ENCODE measurements at places on chromosomes 4 and X.

- DNase-seq = no peak
Measured at GRCh38 chr4:16757080-16757521, 141.3 kb downstream of the LDB2 start.

GRCh38 chr4:99652596-99653436 lies 4.8 kb downstream of the C4orf54 start:
- no peak for DNase-seq

- DNase-seq = no peak
Measured at GRCh38 chrX:131988236-131988635, 34.9 kb upstream of the STK26 start.

DNA sequence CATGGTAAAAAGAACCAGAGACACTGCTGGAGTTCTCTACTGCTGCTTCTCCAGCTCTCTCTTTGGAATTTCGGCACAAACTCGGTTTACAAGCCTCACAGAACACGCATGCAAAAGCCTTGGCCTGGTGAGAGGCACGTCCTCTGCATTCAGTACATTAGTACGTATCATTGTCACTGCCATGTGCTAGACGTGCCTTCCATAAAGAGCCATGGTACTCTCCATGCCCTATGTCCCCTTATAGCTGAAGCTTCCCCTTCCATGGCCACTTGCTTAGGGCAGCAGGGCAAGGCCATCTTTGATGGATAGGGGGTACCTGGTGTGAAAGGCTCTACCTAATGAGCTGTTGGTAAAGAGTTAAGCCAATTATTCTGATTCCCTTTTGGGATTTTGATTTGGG lies 35.0 kb downstream of the DIPK2B start:
- no peak for DNase-seq

DNA sequence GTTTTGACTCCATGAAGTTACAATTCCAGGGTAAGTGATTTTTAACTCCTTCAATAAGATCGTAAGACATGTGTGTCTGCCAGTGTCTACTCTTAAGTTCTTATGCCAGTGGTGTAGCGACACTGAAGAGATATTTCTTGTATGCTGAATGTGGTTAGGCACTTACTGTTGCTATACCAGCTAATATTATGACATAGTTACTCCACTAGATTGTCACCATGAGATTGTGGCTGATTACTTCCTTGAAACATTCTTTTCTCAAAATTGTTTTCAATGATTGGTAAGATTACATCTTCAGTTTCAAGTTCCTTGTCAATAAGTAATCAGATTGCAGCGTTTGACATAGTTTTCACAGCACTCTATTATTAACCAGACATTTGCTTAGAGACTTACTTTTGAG lies 60.6 kb upstream of the PAGE5 start:
- DNase-seq = no peak

DNA sequence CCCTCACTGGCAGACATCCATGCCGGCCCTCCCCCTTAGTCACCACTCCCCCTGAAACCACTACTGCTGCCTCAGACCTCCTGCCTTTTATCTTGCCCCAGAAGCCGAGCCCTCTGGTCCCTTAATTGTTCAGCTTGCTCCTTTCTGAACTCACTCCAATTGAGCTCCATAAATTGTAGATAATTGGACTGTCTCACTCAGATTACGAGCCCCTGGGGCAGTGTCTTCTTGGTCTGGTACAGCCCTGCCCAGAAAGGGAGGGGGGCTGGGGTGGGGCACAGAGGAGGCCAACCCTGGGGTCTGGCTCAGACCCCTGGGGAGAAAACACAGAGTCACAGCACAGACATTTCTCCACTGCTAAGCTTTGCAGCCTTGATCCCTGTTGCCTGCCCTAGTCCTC lies 39.4 kb downstream of the NALF2 start:
- no peak for DNase-seq

- no peak for DNase-seq
Measured at GRCh38 chr4:33422656-33423055, 2702.5 kb downstream of the PCDH7 start.

GRCh38 chr4:2803624-2804448 lies 11.0 kb downstream of the SH3BP2 start:
- DNase-seq = peak; percentile 59

GRCh38 chr4:866761-867390 lies 40.9 kb upstream of the CPLX1 start:
- DNase-seq = no peak

GRCh38 chrX:71994601-71995000 lies 84.0 kb downstream of the NHSL2 start:
- no peak for DNase-seq

GRCh38 chrX:42129022-42129940 lies 205.9 kb upstream of the CASK start:
- DNase-seq = no peak

DNA sequence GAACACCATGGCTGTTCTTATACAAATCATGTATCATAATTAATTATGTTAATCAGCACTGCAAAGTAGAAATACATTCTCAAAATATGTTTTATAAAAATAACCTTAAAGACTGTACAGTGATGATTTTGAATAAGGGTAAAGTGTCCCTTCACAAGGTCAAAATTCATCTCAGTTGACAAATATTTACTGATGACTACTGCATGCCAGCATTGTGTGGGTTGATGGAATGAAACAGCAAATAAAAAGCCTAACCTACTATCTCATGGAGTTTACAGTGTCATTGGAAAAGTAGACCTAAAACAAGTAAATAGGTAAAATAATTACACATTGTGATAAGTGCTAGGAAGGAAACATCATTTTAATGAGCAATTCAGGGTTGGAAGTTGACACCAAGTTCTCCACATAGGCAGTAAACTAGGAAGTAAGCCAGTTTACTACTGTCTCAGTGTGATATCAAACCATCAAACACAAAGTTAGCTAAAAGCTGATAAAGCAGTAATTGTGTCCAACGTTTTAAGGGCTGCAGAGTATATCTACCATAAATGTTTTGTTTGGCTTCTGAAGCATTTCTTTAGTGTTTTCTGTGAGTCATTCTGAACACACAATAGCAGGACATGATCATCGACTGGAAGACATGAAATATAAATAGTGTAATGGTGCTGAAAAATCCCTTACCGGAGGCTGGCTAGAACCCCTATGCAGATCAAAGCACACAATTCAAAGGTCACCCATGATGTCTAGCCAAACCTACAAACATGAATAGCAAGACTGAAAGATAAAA lies 221.8 kb downstream of the DACH2 start:
- no peak for DNase-seq

DNA sequence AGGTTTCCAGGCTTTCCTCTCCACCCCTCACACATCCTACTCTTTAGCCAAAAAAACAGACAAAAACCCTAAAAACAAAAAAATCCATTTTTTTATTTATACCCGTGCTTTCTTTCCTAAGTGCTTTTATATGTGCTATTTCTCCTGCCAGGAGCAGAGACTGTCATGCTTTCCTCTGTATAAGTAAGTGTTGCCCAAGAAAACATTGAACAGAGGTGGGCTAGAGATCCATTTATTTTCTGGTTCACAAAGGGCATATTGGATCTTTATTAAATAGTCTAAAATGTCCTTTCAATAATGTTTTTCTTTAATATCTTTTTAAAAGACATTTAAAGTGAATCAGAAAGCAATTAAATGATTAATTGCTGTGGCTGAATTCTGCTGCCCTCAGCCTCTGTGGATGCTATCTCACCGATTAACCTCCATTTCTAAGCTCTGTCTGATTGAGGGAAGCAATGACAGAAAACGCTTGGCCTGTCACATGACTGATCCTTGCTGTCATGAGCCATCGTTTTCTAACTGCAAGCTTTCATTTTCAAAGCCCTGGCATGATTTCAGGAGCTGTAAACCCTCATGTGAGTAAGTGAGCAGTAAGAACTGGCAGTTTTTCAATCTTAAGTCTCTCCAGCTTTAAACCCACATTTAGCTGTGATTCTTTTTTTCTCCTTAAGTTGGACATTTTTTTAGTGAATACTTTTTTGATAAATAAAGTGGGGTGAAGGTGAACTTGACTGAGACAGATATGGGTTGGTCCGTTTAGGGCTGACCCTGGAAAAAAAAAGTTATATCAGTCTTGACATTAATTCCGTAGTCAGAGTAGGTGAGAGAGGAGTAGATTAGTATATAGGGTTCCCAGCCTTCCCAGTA lies 180.7 kb upstream of the PGRMC2 start:
- peak; percentile 89 for DNase-seq

GRCh38 chr4:16289897-16290554 lies 63.8 kb upstream of the TAPT1 start:
- DNase-seq = peak; percentile 61

GRCh38 chrX:131955099-131955777 lies 67.9 kb upstream of the STK26 start:
- DNase-seq = no peak

DNA sequence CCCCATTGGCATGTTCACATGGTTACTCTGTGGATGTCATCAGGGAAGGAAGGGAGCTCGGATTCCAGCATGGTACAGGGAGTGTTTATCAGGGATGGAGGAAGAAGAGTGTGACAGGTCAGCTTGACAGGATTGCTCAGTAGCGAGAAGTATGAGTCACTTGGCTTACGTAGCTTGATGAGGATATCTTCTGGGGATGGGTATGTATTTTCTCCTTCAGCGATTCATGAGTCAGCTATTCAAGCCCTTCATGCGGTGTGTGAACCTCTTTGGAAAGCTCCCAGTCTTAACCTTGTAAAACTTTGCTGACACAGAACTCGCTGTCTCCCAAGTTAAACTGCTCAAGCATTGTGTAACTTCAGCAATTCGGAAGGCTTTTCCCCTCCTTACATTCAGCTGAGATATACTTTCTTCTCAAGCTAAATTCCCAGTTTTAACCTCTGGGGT lies 275.4 kb downstream of the ARHGAP10 start:
- DNase-seq = peak; percentile 90

GRCh38 chr4:84597450-84597849 lies 14.5 kb downstream of the CDS1 start:
- DNase-seq = no peak

- DNase-seq = peak; percentile 4
Measured at GRCh38 chrX:122579526-122579925, 604.6 kb upstream of the GRIA3 start.

DNA sequence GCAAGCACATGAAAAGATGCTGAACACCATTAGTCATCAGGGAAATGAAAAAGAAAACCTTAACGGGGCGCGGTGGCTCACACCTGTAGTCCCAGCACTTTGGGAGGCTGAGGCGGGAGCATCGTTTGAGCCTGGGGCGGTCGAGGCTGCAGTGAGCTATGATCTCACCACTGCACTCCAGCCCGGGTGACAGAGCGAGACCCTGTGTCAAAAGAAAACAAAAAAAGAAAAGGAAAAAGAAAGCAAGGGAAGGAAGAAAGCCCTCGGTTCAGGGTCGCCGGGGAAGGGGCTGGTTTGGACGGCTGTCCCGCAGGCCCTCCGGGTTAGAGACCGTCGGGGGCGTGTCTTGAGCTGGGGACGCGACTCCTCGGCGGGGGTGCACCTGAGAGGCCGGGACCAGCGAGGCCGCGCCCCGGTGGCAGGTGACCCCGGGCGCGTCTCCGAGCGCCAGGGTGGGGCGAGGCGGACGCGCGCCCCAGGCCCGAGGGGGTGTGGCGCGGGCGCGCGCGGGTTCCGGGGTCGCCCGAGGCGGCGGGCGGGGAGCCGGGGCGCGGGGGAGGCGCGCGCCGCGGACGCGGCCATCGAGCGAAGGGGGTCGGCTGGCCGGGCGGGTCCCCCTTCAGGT lies 478 bp upstream of the PLXNA3 start:
- peak; percentile 46 for DNase-seq

GRCh38 chr4:114265342-114265741 lies 285.9 kb upstream of the ARSJ start:
- DNase-seq = no peak

DNA sequence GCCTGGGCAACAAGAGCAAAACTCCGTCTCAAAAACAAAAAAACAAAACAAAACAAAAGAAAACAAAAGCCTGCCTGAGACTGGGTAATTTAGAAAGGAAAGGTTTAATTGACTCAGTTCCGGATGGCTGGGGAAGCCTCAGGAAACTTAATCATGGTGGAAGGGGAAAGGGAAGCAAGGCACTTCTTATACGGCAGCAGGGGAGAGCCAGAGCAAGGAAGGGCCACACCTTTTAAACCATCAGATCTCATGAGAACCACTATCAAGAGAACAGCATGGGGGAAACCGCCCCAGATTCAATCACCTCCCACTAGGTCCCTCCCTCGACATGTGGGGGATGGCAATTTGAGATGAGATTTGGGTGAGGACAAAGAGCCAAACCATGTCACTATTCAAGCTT lies 122.2 kb downstream of the UBE2K start:
- no peak for DNase-seq
